RPMI7951 (cell line): ENCODE measurements at places on chromosomes 6 and 20. TPM values are rescaled to one million over a fixed set of nuclear protein-coding genes. Genes with fewer than 3 reads are reported as not detected.

DNA sequence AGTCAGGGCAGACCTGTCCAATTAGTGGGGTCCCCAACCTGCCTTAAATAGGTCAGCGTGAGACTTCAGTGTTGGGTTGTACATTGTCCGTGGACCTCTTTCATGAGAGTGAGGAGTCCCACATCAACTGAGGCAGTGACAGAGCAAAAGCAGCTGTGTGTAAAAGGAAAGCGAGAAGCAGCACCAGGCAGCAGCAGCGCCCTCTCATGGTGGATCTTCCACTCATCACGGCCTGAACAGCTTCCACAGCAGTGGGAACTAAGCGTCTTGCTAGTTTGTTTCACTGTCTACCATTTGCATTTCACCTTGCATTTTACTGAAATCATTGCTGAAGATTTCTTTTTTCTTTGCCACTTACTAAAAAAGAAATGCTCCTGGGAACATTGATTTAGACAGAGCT, 333.8 kb downstream of the PKHD1 start:
- no peak for DNase-seq

DNA sequence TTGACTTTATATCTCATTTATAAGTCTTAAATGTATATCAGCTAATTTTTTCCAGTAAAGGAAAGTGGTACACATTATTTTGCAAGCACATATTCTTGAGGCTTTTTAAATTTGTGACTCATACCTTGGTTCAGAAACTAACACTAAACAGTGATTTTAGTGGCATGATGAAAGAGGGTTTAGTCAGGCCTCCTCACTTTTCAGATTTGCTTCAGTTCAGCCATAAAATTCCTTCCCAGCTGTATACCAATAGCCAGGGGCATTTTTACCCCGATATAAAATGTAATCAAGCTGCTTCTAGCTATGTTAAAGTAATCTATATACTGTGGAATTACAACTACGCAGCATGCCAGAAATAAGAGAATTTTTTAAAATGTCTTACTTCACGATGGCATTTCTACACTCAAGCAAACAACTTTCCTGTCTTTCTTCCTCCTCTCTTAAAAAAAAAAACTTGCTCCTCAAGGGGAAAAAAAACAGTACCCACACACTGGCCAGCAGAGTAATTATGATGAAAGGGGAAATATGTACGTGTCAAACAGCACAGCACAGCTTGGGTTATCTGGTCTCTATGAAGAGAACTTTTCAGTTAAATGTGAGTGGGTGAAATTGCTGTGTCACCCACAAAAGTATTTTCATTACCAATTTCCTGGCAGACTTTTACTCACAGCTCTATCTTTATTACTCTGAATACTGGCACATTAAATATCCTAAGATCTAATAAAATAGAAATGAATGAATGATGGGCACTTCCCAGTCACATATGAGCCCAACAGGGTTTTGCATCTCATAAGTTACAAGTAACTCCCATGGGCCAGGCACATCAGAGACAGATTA, 244.8 kb upstream of the TENT5A start:
- DNase-seq, result peak; percentile 89

- DNase-seq, result no peak
Observed at GRCh38 chr6:14218519-14218800, 100.9 kb downstream of the CD83 start.

GRCh38 chr6:34485321-34486060, 19.6 kb downstream of the PACSIN1 start:
- no peak for DNase-seq

Gene DOK5
- total RNA-seq, result not detected in 2 replicates
